ENCODE measurements at places on chromosomes 6 and 20.

DNA sequence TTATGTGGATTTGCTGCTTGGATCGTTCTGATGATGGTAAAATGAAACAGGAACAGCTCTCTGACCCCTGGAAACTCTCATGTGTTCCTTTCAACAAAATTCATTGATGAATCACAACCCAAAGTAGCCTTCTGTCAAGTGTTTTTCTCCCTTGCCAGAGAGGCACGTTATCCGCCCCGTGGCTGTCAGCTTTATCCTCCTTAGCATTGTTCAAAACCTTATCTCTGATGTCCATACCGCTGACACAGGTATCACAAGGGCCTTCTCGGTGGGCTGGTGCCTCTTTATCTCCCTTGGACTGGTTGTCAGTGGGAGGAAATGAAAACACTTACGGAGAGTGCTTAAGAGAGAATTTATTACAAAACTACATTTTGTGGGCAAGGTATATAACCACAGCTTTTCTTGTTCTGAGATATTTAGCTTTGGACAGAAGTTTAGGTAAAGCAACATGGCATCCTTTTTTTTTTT lies 84.9 kb downstream of the TIAM2 start:
- no peak for DNase-seq

DNA sequence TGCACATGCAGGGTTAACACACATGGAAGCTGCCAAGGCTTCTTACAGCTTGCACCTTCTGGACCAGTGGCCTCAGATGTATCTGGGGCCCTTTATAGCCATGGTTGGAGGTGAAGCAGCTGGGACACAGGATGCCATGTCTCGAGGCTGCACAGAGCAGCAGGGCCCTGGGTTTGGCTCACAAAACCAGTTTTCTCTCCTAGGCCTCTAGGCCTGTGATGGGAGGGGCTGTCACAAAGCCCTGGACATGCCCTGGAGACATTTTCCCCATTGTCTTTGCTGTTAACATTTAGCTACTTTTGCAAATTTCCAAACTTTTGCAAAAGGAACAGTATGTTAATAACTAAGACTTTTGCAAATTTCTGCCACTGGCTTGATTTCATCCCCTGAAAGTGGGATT lies 18.2 kb upstream of the GSTA1 start:
- DNase-seq, result no peak

DNA sequence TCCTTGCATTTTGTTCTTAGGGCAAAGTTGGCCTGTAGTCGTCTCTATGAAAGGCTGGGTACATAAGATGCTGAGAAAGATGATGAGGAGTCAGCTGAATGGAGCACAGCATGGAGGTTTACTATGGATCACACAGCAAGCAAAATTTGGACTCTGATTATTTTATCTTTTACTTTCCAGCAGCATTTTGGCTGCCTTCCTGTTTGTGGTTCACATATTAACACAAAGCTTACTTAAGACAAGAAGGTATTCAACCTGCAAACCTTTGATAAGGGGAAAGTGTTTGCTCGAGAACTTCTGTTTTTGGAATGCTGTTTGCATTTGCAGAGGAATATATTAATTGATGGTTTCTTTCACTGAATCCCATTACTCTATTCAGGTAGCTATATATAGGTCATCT lies 103.1 kb upstream of the ENPP5 start:
- no peak for DNase-seq

DNA sequence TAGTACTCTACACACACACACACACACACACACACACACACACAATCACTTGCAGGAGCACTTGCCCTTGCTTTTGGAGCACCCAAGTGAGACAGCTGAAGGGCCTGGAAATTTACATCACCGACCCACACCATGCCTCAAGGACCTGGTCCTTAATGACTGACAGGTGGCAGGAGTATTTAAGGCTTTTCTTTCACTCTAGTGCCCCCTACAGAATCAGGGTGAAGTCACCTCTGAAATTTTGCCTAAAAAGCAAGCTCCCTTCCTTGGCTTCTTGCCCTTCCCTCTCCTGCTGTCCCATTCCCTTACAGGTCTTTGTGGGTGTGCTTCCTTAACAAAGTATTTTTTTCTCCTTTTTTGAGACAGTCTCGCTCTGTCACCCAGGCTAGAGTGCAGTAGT lies 353.5 kb upstream of the IRAK1BP1 start:
- DNase-seq, result no peak

DNA sequence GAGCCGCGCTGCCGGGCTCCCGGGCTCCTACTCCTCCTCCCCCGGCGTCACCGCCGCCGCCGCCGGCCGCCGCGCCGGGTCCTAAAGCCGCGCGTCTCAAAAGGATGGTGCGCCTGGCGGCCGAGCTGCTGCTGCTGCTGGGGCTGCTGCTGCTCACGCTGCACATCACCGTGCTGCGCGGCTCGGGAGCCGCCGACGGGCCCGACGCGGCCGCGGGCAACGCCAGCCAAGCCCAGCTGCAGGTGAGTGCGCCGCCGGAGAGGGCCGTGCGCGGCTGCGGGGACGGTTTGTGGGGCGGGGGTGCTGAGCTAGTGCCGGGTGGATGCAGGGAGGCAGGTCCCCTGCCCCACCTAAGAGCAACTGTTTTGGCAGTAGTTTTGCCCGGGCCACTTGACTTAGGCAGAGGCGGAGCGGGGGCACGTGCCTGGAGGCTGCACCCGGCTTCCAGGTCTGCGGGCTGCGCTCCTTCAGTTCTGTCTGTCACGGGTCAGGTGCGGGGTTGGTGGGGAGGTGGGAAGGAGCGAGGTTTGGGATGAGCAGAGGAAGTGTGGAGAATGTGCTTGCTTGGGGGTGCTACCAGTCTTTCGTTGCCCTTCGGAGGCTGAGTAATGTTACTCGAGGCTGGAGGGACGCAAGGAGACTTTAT lies 722 bp downstream of the ISM1 start:
- peak; percentile 71 for DNase-seq

- DNase-seq, result no peak
Measured at GRCh38 chr6:163786995-163787671, 372.6 kb downstream of the QKI start.

- peak; percentile 91 for DNase-seq
Measured at GRCh38 chr6:30721198-30722024, 1.3 kb downstream of the TUBB start.

All from NCI-H748 treated with DMSO at 0.1 percent for 48 hours (cell line).